ENCODE measurements at places on chromosomes 3 and 15. TPM values are rescaled to one million over a fixed set of nuclear protein-coding genes. Genes with fewer than 3 reads are reported as not detected.

GRCh38 chr3:6242104-6242503, 618.8 kb upstream of the GRM7 start:
- DNase-seq, result no peak

DNA sequence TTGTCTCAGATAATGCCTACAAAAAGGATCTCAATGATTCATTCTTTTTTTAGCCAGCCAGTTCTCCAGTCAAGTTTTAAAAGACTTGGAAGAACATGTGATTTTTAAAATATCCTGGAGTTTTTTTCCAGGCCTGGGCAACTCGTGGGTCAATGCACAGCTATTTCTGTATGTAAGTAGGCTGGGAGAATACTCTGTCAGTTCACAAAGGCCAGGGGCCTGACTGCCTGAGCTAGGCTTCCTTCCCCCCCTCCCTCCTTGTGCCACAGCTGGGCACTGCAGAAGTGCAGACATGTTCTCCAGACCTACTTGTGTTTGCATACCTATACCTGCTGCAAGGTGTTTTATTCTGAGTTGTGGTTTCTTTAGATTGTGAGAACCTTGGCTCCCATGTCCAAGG, 43.7 kb downstream of the CTDSPL start:
- DNase-seq, result no peak

TRIM42 gene
- not detected for total RNA-seq

DNA sequence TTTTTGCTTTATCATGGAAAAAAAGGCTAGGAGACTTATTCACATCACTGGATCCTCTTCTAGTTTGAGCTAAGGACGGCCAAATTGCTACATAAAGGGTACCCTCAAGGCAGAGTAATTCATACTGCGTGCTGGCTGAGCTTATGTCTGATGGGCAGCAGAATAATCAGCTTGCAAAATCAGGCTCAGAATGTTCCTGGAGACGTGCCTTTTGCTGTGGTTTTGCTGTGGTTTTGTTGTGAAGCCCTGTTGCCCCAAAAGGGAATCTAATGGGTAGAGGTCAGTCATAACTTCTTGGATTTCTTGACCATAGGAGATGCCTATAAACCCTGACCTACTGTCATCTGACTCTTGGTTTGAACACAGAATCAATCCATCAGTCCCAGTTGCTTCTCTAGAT, 189.9 kb downstream of the SOX2 start:
- no peak for DNase-seq

DNA sequence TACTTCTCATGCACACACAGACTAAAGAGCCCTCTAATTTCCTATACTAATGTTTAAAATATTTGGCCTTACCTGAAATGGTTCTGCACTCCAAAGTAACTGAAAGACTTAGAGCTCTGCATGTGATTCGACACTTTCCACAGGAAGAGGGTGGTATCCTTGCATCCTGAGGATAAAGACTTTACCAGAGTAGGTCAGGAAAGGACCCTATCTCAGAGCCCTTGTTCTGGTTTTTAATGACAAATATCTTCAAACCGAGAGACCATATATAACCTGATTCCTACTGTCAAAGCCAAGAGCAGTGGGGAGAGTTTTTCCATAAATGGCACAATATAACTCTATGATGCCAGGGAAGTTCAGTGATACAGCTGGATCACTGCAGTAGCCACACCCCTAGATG, at the start of gene GP5:
TSS of gene GP5 (minus strand) at position 101 of the 400 bp plus-strand sequence. CDS start 984 bp downstream, outside the sequence.
- no peak for DNase-seq

DNA sequence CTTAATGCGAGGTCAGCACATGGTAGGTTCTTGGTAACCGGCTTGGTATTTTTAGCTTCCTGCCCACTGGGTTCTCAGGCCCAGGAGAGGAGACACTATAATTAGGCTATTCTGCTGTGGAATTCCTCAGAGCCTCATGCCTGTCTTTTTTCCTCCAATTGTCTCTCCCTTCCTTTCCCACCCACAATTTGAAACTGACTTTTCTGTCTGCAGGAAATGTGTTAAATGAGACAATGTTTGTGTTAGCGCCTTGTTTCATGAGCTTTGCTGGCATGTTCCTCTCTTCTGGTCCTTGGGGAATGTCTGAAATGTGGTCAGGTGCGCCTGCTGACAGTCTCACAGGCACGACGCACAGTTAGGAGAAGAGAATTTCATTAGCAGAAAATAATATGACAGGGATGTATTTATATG, 223.6 kb upstream of the CTNNB1 start:
- DNase-seq, result no peak

INSYN1 gene
- 5.6 TPM for total RNA-seq
